ENCODE measurements at places on chromosomes 13 and 19.

- peak; percentile 30 for DNase-seq
Observed at GRCh38 chr13:97028441-97029299, 34.4 kb upstream of the OXGR1 start.

GRCh38 chr19:23366437-23366836, 28.8 kb downstream of the ZNF91 start:
- no peak for DNase-seq

GRCh38 chr19:56538761-56539263, at the start of gene ZFP28:
TSS of gene ZFP28 (plus strand) at chr19:56538948. CDS start at chr19:56539019, 71 bp downstream.
- peak; percentile 72 for DNase-seq

DNA sequence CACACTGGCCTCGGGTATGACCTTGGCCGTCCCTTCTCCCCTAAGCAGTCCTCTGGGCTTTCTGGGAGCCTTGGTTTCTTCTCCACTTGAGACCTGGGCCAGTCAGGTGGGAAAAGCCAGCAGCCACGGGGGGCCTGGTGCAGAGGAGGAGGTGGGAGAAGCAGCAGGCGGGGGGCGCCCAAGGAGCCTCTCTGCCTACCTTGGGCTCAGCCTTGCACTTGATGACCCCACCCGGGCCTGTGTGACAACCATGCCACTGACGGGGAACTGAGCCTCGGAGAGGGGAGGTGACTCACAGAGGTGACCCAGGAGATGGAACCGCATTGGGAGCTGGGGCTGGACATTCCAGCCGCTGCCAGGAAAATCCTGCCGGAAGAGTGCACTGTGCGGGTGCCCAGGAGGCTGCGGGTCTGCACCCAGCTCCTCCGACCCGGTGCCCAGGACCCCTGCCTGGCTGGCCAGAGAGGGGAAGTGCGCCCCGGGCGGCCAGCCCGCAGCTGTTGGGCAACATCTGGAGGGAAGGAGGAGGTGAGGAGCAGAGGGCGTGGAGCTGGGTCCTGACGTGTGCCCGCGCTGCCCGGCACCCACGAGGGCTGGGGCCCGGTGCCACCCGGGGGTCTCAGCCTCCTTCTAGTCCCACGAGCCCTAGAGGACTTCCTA, 23.4 kb upstream of the SLC7A10 start:
- DNase-seq = no peak
